Mucosa of gallbladder (tissue), 1 donor: ENCODE measurements at places on chromosomes 3 and 15. TPM values are rescaled to one million over a fixed set of nuclear protein-coding genes. Genes with fewer than 3 reads are reported as not detected.

Gene RASGRP1
- total RNA-seq, result 4.6 TPM

Gene CSTA
- 3.6 TPM for total RNA-seq

Gene CYP1A1
- total RNA-seq, result 13.8 TPM

Gene CHRFAM7A
- 1.4 TPM for total RNA-seq

Gene GUCA1C
- not detected for total RNA-seq

Gene GLDN
- total RNA-seq, result 20.7 TPM

Gene SMAD3
- 59.0 TPM for total RNA-seq

Gene HRG
- total RNA-seq, result 0.49 TPM

Gene PRKCD
- total RNA-seq, result 103 TPM

Gene PLCH1
- total RNA-seq, result 8.0 TPM

Gene ZKSCAN7
- total RNA-seq, result 6.4 TPM

Gene CCR3
- not detected for total RNA-seq

Gene GMPS
- total RNA-seq, result 36.7 TPM

Gene TMEM44
- total RNA-seq, result 20.2 TPM

Gene ACY1
- 47.6 TPM for total RNA-seq

Gene OIP5
- total RNA-seq, result 1.8 TPM

Gene WDR72
- 10.7 TPM for total RNA-seq

Gene C3orf80
- 0.55 TPM for total RNA-seq

Gene TTLL13
- total RNA-seq, result 0.32 TPM

- no peak for DNase-seq
Measured at GRCh38 chr15:94417501-94418293, 186.3 kb downstream of the MCTP2 start.

GRCh38 chr3:82308755-82309154 lies 547.3 kb upstream of the GBE1 start:
- no peak for DNase-seq

DNA sequence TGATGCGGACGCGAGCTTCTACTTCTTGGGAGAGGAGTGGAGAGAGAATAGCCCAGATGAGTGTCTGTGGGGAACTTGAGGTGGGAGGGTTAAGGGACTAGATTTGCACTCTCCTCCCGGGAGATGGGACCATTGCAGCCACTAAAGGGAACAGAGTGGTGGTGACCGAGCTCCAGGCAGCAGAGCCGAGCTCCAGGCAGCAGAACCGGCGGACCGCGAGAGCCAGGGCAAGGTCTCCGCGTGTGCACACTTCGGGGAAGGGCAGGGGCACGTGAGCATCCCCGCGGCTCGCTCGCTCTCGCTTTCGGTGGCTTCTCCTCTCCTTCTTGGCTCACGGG lies 1.1 kb downstream of the IGDCC3 start:
- DNase-seq, result no peak

DNA sequence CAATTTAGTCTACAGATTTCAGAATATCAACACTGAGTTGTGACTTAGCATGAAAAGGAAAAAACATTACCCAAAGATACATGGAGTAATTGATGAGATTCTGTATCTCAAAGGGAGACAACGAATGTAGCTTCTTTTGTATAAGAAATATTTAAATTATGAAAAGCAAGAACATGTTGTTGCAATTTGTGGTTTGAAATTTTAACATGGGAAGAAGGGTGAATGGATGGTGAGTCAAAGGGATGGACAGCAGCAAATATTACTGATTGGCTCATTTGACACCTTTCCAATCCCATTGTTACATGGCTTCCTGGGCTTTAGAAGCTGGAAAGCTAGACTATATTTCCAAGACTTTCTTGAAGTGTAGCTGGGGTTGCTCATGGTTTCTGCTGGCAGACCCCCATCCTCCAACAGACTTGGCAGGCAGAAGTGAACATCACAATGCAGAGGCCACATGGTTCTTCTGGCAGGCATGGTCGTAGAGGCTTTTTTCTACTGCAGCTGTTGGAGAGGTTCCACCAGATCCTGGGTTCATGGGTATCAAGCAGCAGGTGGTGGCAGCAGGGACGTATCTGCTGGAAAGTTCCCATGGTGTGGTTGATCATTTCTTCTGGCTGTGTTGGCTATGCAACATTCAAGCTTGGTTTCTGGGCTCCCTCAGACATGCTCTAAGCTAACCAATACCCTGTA lies 47.2 kb upstream of the KPNA4 start:
- no peak for DNase-seq

- DNase-seq, result no peak
Measured at GRCh38 chr15:38620851-38621594, 56.4 kb upstream of the RASGRP1 start.

- DNase-seq, result no peak
Measured at GRCh38 chr3:23682646-23683045, 123.1 kb upstream of the UBE2E1 start.

GRCh38 chr15:57220205-57220604 lies 156.1 kb upstream of the CGNL1 start:
- DNase-seq, result no peak

DNA sequence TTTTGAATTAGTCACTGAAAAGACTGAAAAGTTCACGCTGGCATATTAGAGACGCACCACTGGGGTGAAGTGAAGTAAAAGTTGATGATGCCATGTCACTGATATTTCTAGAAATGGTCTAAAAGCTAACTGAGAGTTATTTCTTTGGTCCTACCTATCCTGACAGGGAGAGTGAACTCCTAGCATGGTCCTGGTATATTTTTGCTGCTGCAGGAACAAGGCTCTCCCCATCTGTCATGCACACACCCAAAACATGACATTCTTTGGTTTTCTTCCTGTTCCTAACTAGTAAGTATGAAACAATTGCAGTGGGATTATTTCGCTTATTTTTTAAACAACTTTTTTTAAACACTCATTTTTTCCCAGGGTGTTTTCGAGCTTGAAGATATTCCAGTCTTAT lies 466.7 kb downstream of the ERC2 start:
- no peak for DNase-seq

- no peak for DNase-seq
Measured at GRCh38 chr15:69056365-69056764, 41.9 kb downstream of the NOX5 start.

GRCh38 chr3:177824190-177824786 lies 627.0 kb upstream of the TBL1XR1 start:
- DNase-seq, result peak; percentile 84

- DNase-seq, result no peak
Measured at GRCh38 chr3:140187028-140187427, 252.0 kb downstream of the CLSTN2 start.

DNA sequence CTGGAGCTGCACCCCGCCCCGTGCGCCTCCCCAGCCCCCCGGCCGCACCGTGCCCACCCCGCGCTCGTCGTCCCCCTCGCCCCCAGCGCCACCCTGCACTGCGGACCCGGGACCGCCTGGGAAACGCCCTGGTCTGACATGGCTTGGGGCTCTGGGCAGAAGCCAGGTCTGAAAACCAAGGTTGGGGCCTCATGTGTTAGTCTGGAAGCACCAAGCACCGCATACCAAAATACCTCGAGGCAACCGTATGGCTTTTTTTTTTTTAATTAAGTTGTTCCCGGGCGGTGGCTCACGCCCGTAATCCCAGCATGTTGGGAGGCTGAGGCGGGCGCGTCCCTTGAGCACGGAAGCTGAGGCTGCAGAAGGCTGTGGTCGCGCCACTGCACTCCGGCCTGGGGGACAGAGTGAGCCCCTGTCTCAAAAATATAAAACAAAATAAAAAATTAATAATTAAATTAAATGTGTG lies 91.5 kb upstream of the CHD2 start:
- no peak for DNase-seq

DNA sequence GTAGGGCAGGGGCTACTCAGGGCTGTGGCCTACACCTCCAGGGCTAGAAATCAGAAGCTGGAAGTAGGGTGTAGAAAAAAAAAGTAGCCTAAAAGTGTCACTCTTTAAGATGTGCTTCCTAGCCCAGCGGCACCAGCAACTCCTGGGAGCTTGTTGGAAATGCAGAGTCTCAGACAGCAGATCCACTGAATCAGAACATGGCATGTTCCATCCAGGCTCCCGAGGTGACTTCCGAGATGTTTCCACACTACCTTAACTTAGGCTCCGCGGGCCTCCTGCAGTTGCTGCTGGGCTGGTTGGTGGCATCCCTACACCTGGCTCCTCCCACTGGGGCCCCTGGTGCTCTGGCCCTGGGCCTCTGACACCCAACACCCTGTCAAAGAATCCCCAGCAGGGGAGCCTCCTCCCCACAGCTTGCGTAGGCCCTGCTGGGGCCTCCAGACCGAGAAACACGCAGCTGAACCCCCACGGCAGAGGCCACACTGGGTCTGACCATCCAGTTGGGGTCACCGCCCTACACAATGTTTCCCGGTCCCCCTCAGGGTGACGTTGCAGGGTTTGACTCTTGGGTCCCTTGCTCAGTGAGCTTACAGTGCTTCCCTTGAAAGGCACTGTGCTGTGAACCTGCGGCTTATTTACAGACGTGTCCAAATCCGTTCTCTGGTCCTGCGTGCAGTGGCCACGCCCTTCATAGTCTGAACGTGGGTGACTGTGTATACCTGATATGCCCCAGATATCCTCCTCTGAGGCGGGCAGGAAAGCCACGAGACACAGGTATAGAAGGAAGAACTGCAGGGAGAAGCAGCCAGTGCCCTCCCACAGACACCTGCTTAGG lies 46.5 kb downstream of the FAM174B start:
- DNase-seq, result no peak

DNA sequence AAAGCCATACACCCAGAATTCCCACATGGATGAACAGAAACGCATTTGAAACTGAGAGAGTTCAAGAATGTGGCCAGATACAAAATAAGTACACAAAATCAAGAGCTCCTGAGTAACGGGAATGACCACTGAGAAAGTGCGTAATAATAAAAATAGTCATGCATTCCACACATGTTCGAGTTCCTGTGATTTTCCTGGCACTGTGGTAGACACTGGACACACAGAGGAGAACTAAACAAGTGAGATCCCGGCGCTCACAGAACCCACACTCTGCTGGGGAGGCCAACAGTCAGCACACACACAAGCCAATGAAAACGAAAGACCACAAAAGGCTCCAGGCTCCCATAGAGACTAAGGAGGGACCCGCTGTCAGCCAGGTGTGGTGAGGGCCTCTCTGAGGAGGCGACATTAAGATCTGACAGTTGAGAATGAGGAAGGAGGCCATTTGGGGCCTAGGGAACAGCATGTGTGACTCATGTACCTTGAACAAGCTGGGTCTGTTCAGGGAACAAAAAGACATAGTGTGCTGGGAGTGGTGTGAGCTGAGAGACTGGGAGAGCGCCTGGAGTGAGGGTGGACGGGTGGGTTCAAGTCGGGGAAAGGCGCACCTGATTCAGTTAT lies 5.1 kb downstream of the FAM107A start:
- no peak for DNase-seq

DNA sequence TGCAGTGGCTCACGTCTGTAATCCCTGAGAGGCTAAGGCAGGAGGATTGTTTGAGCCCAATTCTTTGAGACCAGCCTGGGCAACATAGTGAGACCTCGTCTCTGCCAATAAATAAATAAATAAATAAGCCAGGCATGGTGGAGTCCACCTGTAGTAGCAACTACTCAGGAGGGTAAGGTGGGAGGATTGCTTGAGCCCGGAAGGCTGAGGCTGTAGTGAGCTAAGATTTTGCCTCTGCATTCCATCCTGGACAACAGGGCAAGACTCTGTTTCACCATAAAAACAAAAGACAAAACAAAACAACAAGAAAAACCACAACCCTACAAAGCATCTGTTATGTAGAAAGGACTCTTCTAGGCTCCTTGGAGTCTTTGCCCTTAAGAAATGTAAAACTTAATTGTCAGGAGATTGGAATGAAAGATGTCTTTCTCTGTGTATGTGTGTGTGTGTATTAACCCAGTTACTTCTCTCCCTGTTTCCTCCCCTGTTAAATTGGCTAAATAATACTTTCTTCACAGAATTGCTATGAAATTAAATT lies 9.5 kb downstream of the NECTIN3 start:
- no peak for DNase-seq
